Spinal cord (tissue), 10 donors: ENCODE measurements at places on chromosomes 4 and X. TPM values are rescaled to one million over a fixed set of nuclear protein-coding genes. Genes with fewer than 3 reads are reported as not detected.

XAGE1A gene
- not detected for polyA plus RNA-seq

GUCY1B1 gene
- polyA plus RNA-seq, result 47.2 TPM

UGT2B15 gene
- not detected for polyA plus RNA-seq

BMX gene
- polyA plus RNA-seq, result 0.35 TPM

RELL1 gene
- 14.9 TPM for polyA plus RNA-seq

NR0B1 gene
- 5.2 TPM for polyA plus RNA-seq

PDGFC gene
- polyA plus RNA-seq, result 16.6 TPM

CTAG1B gene
- polyA plus RNA-seq, result not detected

GATA1 gene
- 0.22 TPM for polyA plus RNA-seq

ENAM gene
- not detected for polyA plus RNA-seq

AVPR2 gene
- polyA plus RNA-seq, result 0.24 TPM

GRIPAP1 gene
- 116 TPM for polyA plus RNA-seq

RHOH gene
- polyA plus RNA-seq, result 1.1 TPM

TNMD gene
- polyA plus RNA-seq, result 2.9 TPM

SOWAHD gene
- polyA plus RNA-seq, result 1.7 TPM

LINC00632 gene
- polyA plus RNA-seq, result 106 TPM

PAGE2B gene
- not detected for polyA plus RNA-seq

AWAT2 gene
- polyA plus RNA-seq, result not detected

FGFBP1 gene
- not detected for polyA plus RNA-seq

CSN3 gene
- not detected for polyA plus RNA-seq

TIMM17B gene
- 49.4 TPM for polyA plus RNA-seq

DCAF4L1 gene
- polyA plus RNA-seq, result 0.53 TPM

IBSP gene
- polyA plus RNA-seq, result not detected

S100G gene
- not detected for polyA plus RNA-seq

CLIC2 gene
- polyA plus RNA-seq, result 3.6 TPM

GAK gene
- 63.0 TPM for polyA plus RNA-seq
